GM03348 (cell line): ENCODE measurements at places on chromosomes 6 and 20.

- no peak for DNase-seq
These were observed 293.5 kb downstream of the ADGB start for GRCh38 chr6:146892283-146892612.

GRCh38 chr6:100382031-100382430 is 82.7 kb downstream of the SIM1 start:
- DNase-seq = peak; percentile 40

DNA sequence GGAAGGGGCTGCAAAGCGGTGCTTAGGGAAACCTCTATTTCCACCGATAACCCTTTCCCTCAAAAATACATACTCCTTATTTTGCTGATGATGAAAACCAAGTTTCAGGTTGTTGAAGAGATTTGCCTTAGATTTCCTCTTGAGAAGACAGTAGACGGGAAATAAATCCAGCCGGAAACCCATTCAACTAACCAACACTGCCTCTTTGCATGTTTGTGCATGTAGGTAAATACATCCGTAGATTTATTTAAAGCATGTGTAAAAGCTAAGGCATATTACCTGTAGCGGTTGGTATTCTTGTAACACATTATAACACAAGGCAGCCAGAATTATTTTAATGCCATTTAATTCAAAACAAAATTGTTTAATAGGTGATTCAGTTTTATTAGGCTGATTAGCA is 136.3 kb upstream of the SLC22A23 start:
- no peak for DNase-seq

DNA sequence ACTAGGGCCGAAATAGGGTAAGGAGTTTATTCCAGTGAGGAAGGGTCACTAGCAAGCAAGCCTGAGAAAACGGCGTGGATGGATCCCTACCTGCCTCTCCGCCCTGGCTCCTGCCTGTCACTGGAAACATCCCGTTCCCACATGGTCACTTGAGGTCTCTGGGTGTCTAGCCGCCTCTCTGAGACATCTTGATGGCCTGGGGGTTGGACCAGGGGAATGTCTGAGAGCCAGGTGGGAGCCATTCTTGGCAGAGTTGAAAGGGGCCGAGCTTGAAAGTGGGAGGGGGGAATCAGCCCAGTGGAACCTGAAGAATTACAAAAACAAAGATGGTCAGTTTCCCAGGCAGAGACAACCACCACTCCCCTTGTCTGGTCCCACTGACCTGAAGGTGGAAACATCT is 961 bp downstream of the CCHCR1 start:
- DNase-seq = no peak

GRCh38 chr6:6736791-6737654 is 148.5 kb downstream of the LY86 start:
- DNase-seq = peak; percentile 92

DNA sequence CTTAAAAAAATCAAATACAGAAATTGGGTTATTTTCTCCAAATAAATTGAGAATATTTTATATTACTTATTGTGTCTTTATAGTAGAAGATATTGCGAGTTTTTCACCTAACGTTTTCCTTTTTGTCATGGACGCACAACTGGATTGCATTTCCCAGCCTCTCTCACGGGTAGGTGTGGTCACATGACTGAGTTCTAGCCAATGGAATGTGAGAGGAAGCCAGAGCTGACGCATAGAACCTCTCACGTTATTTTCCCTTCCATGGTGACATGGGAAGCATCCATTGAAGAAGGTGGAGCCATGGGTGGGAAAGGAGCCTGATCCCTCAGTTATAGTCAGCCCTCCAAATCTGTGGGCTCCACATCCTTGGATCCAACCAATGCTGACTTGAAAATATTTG is 155.9 kb upstream of the UST start:
- DNase-seq = no peak

DNA sequence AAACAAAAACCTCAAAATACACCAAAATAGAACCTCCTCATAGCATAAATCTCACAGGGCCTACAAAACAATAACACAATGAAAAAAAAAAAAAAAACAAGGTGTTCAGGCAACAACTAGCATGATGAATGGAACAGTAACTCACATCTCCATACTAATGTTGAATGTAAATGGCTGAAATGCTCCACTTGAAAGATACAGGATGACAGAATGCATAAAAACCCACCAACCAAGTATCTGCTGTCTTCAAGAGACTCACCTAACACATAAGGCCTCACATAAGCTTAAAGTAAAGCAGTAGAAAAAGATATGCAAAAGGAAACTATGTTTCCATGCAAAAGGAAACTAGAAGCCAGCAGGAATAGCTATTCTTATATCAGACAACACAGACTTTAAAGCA is 121.3 kb downstream of the CDK19 start:
- no peak for DNase-seq

GRCh38 chr6:162854734-162855191 is 127.0 kb downstream of the PACRG start:
- DNase-seq = no peak

DNA sequence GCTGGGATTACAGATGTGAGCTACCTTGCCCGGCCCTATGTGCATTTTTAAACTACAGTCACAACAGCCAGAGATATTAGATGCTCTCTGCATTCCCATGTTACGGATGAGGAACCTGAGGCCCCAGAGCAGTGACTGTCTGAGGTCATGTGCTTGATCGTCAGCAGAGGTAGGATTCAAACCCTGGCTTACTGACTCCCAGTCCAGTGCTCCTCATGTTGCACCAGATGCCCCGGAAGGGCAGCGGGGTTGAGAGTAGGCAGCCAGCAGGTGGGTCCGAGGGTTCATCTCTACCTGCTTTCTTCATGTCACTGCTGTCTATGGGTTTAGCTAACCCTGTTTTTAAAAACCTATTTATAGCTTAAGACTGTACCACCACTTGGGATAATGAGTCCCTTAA is 9.3 kb upstream of the ZNF335 start:
- no peak for DNase-seq

DNA sequence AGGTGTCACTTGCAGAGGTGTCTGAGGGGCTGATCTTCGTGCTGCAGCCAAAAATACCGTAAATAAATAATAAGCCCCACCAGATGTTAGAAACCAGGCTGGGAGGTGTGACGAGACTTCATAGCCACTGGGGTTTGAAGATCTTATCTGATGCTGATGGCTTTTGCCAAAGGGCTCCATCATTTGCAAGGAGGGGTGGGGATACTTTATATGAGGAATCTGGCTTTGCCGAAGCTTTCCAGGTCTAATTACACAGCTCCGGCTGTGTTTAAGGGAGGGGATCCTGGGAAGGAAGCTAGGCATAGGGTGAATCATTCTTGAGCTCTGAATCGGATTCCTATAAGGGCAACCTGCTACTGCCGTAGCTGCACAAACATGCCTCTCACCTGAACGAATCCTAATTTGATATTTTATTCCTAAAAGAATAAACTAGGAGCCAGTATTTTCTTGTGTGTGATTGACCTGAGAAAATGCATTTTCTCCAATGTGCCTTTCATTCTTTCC is 249.6 kb downstream of the SOD2 start:
- DNase-seq = no peak

DNA sequence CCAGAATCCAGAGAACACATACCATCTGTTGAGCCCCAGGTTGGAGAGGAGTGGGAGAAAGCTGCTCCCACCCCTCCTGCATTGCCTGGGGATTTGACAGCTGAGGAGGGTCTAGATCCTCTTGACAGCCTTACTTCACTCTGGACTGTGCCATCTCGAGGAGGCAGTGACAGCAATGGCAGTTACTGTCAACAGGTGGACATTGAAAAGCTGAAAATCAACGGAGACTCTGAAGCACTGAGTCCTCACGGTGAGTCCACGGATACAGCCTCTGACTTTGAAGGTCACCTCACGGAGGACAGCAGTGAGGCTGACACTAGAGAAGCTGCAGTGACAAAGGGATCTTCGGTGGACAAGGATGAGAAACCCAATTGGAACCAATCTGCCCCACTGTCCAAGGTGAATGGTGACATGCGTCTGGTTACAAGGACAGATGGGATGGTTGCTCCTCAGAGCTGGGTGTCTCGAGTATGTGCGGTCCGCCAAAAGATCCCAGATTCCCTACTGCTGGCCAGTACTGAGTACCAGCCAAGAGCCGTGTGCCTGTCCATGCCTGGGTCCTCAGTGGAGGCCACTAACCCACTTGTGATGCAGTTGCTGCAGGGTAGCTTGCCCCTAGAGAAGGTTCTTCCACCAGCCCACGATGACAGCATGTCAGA is 77.4 kb downstream of the ASXL1 start:
- no peak for DNase-seq

- DNase-seq = peak; percentile 85
These were observed 95.3 kb upstream of the BHLHE23 start for GRCh38 chr20:63101781-63102720.

- DNase-seq = peak; percentile 80
These were observed 29.8 kb downstream of the RHAG start for GRCh38 chr6:49606721-49607390.

GRCh38 chr6:106421496-106421895 is 61.0 kb downstream of the CRYBG1 start:
- no peak for DNase-seq

DNA sequence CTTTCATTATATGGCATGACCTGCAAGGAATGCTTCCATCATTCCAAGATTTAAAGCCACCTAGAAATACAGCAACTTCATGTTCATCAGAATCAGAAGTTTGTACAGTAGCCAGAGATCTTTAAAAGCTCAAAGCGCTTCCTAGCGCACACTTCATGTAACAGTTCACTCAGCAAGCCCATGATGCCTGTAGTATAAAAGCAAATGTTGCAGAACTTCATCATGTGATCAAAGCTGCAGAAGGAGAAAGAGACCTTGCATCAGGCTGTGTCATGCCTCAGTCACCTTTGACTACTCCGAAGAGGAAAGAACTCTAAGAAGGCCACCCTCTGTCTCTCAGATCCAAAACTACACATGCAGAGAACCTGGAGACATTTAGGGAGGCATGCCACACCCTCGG is 78.5 kb downstream of the AGPAT4 start:
- no peak for DNase-seq

GRCh38 chr20:34561661-34562060 is 3.1 kb downstream of the MAP1LC3A start:
- DNase-seq = no peak

- no peak for DNase-seq
These were observed 33.1 kb upstream of the ASF1A start for GRCh38 chr6:118860880-118861279.

DNA sequence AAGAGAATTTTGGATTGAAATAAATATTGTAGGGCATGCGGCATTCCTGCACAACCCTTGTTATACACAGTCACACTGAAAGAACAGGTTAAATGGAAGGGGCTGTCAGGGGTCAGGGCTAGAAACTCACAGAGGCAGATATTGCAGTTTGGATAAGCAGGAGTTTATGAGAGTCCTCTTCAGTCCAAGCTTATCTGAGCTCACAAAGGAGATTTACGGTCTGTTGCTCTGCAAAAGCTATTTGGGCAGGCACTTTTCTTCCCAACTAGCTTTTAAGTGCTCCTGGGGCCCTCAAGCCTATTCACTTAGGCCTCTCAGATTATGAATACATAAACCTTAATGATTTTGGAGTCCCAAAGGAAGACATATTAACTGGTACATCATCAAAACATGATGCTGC is 156.2 kb downstream of the SOX4 start:
- DNase-seq = no peak

DNA sequence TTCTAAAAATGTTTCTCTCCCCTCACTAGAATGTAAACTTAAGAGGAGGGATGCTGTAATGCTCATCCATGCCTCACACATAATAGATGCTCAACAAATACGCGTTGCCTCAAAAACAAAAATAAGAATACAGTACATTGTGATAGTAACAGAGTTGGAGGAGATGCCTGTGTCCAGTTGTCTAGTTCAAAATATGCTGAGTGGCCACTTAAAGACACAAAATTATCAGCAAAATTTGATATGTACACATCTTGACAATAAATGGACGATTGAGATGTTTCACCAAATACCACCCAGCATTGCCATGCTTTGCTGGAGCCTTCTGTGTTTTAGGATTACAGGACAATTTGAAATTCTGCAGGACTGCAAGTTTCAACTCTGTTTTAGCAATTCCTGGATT is 7.6 kb upstream of the EXOC2 start:
- DNase-seq = no peak

DNA sequence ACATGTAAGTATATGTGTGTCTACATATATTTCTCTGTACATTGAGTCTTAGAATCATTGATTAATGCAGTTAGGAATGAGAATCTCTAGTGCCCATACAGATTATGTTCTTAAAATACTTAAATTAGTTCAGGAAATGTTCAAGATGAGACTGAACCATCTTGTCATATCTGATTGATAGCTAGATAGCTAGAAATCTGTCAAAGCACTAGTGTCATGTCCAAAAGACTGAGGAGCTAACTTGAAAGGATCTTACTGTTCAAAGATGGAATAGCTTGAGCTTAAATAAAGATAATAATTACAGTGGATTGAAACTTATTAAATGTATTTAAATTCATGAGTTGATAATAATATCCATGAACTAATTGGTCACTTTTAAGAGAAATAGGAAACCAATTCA is 191.7 kb upstream of the TCF21 start:
- DNase-seq = no peak

GRCh38 chr6:10800810-10801209 is 37.5 kb downstream of the MAK start:
- DNase-seq = no peak

DNA sequence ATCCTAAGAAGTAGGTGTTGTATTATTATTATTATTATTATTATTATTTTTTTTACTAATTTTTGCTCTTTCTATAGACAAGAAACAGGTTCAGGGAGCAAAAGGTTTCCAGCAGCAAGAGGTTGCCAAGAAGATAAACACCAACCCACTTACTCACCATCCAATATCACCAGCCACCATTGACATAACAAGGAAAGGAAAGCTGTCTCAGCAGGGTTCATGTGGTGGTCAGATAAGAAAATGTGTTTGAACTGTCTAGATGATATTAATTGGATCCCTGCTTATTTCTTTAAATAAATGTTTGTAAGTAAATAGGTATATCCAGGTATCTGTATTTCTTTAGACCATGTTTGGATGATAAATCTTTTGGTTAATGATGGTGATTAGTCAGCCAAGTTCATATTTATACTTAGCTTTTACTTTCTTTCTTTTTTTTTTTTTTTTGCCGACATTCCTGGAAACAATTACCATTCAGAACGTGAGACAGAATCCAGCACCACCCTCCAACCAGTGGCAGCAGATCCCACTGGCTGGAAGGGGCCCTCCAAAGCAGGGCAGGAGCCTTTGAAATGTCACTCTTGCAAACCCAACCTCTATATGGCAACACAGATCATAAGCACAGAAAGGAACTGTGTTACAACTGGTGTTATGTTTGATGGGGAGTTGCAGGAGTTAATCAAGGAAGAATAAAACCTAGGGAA is 139.2 kb upstream of the ECI2 start:
- DNase-seq = no peak

GRCh38 chr20:24629668-24630067 is 160.2 kb downstream of the SYNDIG1 start:
- DNase-seq = no peak

DNA sequence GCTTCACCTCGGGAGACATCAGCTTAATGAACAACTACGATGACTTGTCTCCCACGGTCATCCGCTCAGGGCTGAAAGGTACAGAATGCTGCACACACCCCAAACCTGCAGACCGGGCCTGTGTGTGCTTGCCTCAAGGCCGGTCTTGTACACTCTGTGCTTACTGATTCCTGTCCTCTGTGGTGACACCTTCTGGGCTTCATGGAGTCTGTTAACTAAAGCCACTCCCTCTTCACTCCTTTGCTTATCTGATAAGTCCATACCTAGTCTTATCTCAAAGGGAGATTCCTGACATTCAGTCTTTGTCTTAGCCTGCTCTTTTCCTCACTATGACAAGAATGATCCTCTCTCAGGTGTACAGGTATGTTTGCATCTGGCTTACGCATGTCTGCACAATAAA is 107.7 kb upstream of the TMEM181 start:
- no peak for DNase-seq
